ENCODE measurements at places on chromosomes 12 and 14. TPM values are rescaled to one million over a fixed set of nuclear protein-coding genes. Genes with fewer than 3 reads are reported as not detected.

- H3K4me1 ChIP-seq, result no peaks in the 10 kb centered on the region
- H3K36me3 ChIP-seq, result no peaks in the 10 kb centered on the region
- DNase-seq, result no peak
- no peaks in the 10 kb centered on the region for H3K27me3 ChIP-seq
These were observed 7.5 kb upstream of the KLRK1 start for GRCh38 chr12:10397296-10397695.

DNA sequence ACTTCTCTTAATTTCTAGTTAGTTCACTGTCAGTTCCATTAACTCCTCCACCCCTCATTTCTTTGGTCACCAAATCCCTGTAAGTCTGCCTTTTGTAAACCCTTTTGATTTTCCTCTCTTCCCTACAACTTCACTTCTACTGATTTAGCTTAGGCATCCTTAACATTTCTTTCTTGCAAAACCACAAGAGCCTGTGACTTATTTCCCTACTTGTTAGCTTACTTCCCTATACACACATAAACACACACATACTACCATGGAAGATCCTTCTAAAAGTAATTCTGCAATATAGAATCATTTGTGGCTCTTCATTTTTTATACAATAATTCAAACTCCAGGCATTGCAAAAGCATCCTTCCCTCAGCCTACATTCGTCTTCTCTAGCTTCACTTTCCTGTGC is 494.3 kb upstream of the USP15 start:
- no peaks in the 10 kb centered on the region for H3K27me3 ChIP-seq
- H3K36me3 ChIP-seq, result no peaks in the 10 kb centered on the region
- no peaks in the 10 kb centered on the region for H3K4me1 ChIP-seq

DNA sequence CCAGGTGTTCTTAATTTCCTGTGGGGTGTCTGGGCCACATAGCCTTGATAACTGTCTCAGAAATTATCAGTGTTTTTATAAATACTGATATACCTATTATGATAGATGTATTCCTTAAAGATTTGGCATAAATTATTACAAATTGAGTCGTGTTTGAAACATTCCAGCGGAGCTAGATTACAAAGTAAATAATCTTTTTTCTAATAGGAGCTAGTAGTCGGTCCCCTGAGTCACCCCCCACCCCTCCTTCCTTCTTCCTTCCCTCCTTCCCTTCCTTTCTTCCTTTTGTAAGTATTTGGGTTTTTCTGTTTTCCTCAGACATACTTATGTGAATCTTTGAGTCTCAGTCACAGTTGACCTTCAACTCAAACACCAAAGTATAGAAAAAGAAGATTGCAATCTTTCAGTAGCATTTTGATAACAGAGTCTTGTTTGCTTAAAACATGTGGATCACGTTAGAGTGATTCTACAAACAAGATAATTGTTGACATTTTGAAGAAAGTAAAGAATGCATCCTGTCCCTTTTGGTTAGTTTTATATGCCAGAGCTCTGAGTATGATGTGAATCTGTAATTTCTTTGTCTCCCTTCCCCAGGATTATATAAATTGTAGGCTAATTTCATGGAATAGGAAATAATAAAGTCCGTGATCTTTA is 264.0 kb downstream of the FUT8 start:
- no peak overlapping the region for H3K4me3 ChIP-seq
- no peak overlapping the region for H3K27ac ChIP-seq
- no peaks in the 10 kb centered on the region for H3K27me3 ChIP-seq
- H3K36me3 ChIP-seq, result no peaks in the 10 kb centered on the region

GRCh38 chr12:96242597-96242996 is 48.4 kb downstream of the ELK3 start:
- H3K4me1 ChIP-seq, result peaks cover 54% of the 10 kb centered on the region
- no peak for DNase-seq
- H3K27ac ChIP-seq, result peak overlapping the region; percentile 72
- peaks cover 19% of the 10 kb centered on the region for H3K27me3 ChIP-seq
- peaks cover 55% of the 10 kb centered on the region for H3K36me3 ChIP-seq

DNA sequence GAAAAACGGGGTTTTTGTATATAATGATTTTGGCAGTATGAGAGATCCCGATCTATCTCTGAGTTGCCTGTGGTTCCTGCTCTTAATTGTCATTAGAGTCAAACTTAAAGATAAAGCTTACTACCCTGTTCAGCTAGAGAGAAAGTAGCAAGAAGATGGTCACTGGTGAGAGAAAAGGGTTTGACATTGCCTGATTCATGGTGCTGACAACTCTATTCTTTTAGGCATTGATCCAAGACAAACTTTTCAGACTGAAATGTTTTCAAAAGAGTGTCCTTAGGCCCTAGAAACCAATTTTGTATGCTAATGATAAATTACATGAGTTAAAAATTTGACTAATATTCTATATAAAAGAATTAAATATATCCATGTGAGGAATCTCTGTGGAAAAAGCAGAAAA is 35.1 kb downstream of the PELI2 start:
- no peaks in the 10 kb centered on the region for H3K36me3 ChIP-seq
- H3K4me1 ChIP-seq, result peaks cover 23% of the 10 kb centered on the region
- H3K4me3 ChIP-seq, result no peak overlapping the region
- no peak for DNase-seq

DNA sequence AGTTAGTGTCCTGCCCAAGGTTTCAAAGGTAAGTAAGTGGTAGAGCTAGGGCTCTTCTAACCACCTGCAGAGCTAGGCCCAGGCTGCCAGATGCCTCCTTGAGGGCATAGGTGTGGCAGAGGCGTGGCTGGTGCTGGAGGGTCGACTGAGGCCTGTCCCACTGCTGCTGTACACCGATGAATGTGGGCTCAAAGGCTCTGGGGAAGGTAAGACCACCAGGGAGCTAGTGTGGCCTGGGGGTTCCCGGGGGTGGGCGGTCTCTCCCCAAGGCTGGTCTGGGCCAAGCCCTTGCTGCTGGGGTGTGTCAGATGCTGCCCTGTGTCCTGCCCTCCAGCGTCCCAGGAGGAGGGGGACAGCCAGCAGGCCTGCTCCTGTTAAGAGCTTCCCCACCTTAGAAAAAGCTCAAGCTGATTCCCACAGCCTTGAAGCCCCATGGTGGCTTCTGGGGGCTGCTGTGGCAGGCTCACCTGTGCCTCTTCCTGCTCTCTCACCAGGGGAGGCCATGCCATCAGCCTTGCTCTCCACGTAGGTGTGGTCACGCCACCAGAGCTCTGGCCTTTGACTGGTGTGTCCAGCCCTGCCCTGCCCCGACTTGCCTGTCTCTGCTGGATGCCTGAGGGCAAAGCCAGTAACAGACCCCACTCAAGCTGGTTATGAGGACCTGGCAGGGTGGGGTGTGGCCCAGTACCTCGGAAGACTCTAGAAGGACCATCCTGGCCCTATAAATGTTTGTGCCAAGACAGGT is 36.8 kb downstream of the SH2B3 start:
- no peak for DNase-seq
- peaks cover 39% of the 10 kb centered on the region for H3K36me3 ChIP-seq
- H3K27ac ChIP-seq, result peak overlapping the region; percentile 91
- H3K4me3 ChIP-seq, result peak overlapping the region; percentile 59

TAS2R46 gene
- total RNA-seq, result 0.82 TPM

PDZRN4 gene
- total RNA-seq, result not detected

Data from endothelial cell (in vitro differentiated cells).